ENCODE measurements at places on chromosomes 1 and 21. TPM values are rescaled to one million over a fixed set of nuclear protein-coding genes. Genes with fewer than 3 reads are reported as not detected.

GRCh38 chr1:43822040-43822690 is 111.4 kb upstream of the ARTN start:
- no peaks in the 10 kb centered on the region for H3K27me3 ChIP-seq
- H3K27ac ChIP-seq, result no peak overlapping the region
- peaks cover 8% of the 10 kb centered on the region for H3K36me3 ChIP-seq
- DNase-seq, result no peak

The LENEP gene
- 0.82 TPM for total RNA-seq

- no peak overlapping the region for H3K4me3 ChIP-seq
- DNase-seq, result peak; percentile 71
- H3K4me1 ChIP-seq, result peaks cover 15% of the 10 kb centered on the region
- peaks cover 8% of the 10 kb centered on the region for H3K27me3 ChIP-seq
Observed at GRCh38 chr1:45569962-45570581, 13.8 kb upstream of the NASP start.

The MYBPH gene
- total RNA-seq, result not detected

The SIPA1L2 gene
- total RNA-seq, result 153 TPM

DNA sequence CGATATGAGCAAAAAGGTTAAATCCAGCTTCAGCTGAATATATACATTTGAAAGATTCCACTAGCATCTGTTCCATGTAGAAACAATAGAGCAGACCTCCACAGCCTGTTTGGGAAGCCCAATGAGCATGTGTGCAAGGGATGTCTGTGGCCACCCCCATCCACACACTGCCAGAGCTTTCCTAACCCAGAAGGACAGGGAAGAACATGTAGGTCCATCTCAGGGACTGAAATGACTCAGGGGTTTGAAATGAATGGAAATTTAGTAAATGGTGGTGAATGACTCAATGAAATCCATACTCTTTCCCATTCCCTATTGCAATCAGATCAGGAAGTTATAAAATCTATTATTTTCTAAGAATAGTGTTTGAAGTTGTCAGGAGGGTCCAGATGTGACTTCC is 397.2 kb downstream of the DUSP10 start:
- no peak overlapping the region for H3K4me3 ChIP-seq
- no peaks in the 10 kb centered on the region for H3K36me3 ChIP-seq
- DNase-seq, result no peak
- peaks cover 2% of the 10 kb centered on the region for H3K27me3 ChIP-seq
- no peak overlapping the region for H3K27ac ChIP-seq

The C1orf87 gene
- total RNA-seq, result 0.23 TPM

DNA sequence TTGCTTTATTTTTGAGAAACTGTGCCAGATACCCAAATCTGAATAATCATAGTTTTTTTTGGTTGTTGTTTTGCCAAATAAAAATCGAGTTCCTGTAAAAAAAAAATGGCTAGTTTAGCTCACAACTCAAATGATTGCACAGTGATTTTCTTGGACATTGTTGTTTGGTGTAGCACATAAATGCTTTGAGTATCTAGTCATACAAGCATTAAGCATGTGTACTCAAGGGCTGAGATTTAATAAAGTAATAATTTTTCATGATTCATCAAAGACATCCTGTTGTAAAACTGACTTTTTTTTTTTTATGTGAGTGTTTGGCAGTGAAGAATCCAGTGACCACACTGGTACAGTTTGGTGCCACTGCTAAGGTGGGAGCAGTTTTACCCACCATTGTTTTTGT is 18.8 kb downstream of the ITSN1 start:
- H3K27me3 ChIP-seq, result no peaks in the 10 kb centered on the region
- H3K4me3 ChIP-seq, result no peak overlapping the region
- peaks cover 22% of the 10 kb centered on the region for H3K4me1 ChIP-seq
- H3K36me3 ChIP-seq, result peaks cover 8% of the 10 kb centered on the region
- no peak for DNase-seq

The HSD3B2 gene
- total RNA-seq, result not detected

- no peaks in the 10 kb centered on the region for H3K27me3 ChIP-seq
- peak; percentile 41 for DNase-seq
- peak overlapping the region; percentile 74 for H3K27ac ChIP-seq
- no peaks in the 10 kb centered on the region for H3K36me3 ChIP-seq
Observed at GRCh38 chr1:147504801-147505311, 36.4 kb upstream of the BCL9 start.

DNA sequence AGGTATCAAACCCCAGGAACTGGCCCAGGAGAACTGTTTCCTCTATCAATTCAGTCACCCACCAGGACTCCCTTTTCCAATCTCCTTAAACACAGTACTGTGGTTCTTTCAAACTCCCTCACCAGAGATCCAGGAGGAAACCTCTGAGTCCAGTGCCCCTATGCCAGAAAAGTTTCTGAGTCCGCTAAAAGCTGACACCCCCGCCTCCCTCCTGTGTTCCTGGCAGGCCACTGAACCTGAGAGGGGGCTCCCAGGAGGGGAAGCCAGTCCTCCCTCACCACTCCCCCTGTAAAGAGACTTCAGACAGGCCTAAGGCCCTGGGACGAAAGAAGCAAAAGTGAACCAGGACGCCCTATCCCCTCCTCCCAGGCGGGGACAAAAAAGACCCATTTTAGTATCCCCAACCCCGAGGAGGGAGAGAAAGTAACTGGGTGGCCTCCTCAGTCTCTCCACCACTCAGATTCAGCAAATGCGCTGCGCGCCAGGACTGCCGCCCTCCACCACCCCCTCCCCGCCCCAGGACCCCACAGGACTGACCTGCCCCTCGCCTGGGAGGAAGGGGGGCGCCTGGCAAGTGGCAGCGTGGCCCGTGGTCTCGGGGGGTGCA is 624 bp downstream of the SLC41A1 start:
- H3K36me3 ChIP-seq, result peaks cover 15% of the 10 kb centered on the region
- H3K4me3 ChIP-seq, result peak overlapping the region; percentile 94
- H3K27me3 ChIP-seq, result peaks cover 13% of the 10 kb centered on the region
- H3K27ac ChIP-seq, result peak overlapping the region; percentile 88
- DNase-seq, result peak; percentile 38

DNA sequence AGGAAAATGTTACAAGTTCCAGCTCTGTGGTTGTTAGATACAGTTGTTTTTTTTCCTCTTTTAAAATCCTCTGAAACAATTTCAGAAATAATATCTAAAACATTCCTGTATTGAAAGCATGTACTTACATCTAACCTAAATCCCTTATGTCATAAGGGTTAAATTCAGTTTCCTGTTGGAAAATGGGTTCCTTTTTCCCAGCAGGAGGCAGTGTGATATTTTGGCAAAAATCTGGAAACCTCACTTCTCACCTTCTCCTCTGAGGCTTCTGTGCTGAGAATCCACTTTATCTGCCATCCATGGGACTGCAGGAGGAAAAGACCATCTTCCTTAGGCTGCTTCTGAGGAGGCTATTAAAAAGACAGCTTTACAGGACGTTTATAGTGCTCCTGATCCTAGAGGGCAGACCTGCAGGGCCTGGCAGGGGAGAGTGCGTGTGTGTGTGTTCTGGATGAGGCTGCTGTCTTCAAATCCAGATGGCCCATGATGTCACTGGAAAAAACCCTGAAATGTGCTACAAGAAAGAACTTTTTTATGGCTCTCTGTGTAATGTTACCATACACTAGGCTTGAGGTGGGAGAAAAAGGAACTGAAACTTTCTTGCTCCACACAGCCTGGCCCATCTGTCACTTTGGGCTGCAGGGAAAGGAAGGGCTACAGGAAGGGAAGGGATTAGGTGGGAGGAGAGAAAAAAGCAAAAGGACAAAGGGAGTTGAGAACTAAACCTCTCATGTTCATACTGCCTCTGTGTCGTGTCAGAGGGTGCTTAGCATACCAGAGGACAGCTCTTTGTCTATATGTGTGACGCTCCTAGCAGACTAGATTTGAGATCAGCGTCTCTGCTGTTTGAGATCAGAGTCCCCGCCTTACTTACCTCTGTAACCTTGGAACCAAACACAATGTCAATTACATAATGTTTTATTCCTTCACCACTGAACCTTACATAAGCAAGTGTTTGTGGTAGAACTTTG is 379.2 kb upstream of the SPAG17 start:
- no peak overlapping the region for H3K4me3 ChIP-seq
- peak overlapping the region; percentile 87 for H3K27ac ChIP-seq
- no peaks in the 10 kb centered on the region for H3K27me3 ChIP-seq
- DNase-seq, result peak; percentile 4

Data from endothelial cell (in vitro differentiated cells).